ENCODE measurements at places on chromosomes 7 and 10.

GRCh38 chr7:148672041-148672440 is 26.7 kb upstream of the CUL1 start:
- DNase-seq = no peak

DNA sequence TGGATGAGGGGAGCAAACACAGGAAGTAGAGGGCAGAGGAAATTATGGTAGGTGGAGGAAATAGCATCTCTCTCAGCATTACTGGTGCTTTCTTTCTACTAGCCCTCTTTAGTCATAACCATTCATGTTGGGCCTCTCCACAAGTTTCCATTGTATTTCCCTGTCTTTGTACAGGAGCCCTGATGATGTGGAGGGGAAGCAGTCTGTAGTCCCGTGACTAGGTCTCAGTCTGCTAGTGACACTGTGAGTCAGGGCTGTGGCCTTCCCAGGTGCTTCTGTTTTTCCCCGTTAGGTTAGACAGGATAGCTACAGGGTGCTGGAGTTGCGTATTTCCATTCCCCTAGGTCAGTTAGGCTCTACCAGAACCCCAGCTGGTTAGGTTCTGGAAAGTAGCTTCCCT is 82.9 kb upstream of the NAMPT start:
- DNase-seq = no peak

DNA sequence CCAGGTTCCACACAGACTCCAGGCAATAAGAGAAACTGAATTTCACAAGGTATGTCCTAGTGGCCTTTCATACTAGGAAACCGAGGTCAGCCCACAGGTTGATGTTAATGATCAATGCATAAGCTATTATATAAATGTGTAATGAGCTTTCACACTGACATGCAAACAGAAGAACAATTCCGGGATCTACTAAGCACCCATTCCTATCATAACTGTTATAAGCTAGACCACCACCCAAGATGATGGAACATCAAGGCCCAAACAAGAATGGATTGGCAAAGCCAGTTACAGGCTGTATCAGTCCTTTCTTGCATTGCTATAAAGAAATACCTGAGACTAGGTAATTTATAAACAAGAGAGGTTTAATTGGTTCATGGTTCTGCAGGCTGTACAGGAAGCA is 15.2 kb downstream of the SORBS1 start:
- DNase-seq = no peak

DNA sequence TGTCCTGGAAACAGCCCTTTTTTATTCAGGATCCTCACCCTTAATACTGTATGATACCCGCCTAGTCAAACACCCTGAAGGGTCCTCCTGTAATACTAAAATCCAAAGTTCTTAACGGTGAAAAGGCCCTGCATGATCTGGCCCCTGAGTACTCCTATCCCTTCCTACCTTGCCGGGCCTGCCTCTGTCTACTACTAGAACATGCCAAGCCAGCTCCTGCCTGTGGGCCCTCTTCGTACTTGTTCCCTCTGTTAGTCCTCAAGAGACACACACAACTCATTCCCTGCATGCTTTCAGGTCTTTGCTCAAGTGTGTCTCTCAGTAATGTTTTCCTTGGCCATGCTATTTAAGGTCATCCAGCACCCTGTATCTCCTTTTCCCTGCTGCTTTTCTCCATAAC is 5.0 kb upstream of the WAPL start:
- no peak for DNase-seq

GRCh38 chr7:1395211-1396070 is 63.8 kb downstream of the MICALL2 start:
- no peak for DNase-seq

DNA sequence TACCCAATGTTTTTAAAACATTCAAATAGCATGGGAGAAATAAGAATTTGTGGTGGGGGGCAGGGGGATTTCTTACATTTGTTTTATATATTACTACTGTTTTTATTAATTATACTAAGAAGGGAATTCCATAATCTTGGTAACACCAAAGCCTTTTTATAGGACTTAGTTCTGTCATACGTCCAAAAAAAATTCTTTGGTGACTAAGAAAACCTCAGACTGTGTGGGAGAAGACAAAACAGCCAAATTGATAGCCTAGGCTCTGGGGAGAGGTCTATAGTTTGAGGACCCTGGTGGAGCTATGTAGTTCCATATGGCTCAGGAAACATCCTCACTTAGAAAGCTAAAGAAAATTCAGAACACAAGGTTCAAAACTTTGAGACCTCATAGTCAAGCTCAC is 23.4 kb downstream of the ACSM6 start:
- no peak for DNase-seq

DNA sequence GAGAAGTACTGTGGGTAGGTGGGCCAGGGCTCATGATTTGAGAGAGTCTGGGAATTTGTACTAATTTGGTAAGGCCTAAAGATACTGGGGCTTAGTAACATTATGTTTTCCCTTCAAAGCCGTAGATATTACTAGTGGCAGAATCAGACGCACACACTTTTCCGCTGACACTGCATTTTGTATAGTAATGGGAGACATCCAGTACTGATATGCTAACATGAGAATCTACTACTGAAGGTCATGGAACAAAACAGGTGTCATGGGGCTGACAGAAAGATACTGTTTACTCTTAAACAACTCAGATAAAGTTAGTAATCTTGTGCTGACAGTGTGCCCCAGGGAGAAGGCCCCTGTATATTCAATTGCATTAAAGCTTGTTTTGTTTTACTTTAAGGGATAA is 11.1 kb upstream of the GIMAP7 start:
- DNase-seq = no peak

- no peak for DNase-seq
Observed at GRCh38 chr10:98349508-98349922, 65.5 kb downstream of the PYROXD2 start.

DNA sequence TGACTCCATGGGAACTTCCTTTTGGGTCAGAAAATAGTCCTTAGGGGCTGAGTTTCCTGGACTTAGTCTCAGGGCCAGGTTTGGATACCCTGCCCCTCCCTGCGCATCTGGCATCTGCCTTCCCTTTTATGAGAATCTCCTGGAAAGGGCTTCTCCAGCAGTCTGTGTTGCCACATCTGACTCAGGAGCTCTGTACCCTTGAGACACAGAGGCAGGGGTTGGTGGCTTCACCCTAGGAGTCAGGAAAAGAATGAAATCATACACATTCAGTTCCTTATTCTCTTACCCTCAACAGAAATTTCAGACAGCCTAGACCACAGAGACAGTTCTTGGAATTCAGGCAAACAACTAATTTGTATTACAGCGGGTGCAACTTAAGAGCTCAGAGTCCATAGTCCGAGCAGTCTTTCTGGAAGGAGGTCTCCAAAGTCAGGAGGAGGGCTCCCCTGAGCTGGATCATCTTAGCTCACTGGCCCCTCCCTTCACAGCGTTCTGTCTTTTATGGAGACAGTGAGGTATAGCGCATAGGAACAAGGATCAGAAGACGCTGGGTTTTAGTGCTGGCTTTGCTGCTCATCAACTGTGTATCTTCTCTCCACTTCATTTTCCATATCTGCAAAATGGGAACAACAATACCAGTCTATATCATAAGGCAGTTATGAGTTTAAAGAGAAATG is 3.0 kb upstream of the PLAU start:
- DNase-seq = no peak

DNA sequence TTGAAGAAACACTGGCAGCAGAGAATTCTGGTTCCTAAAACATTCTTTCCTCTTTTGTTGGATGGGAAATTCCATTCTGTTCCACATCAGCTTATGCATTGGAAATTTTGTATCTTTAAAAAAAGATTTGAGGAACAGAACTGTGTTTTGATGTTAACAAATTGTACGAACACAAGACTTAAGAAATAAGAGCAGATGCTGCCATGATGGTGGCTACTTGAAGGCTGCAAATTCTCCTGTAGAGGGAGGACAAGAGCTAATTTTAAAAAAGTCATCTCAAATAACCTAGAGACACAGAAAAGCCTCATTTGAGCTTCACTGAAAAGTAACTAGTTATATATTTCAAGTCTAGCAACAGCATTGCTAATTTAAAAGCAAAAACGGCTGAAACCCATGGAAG is 29.8 kb downstream of the NDUFB2 start:
- DNase-seq = no peak

- no peak for DNase-seq
Observed at GRCh38 chr7:24741679-24742505, 15.4 kb downstream of the GSDME start.

DNA sequence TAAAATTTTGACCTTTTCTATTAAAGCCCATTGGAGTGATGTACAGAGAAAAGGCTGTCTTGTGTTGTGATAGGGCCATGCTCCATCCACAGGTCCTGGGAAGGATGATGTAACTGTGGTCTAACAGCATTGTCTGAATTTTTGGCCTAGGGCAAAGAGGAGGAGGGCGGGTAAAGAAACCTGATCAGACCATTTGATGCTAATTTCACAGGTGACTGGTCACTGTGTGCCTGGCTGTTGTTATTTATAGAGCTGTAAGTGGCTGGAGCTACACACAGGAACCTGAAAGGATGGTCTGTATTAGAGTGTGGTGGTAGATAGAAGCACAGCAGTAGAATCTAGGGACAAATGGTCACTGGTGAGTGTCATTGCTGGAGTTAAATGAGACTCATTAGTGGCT is 182.1 kb downstream of the AUTS2 start:
- no peak for DNase-seq

DNA sequence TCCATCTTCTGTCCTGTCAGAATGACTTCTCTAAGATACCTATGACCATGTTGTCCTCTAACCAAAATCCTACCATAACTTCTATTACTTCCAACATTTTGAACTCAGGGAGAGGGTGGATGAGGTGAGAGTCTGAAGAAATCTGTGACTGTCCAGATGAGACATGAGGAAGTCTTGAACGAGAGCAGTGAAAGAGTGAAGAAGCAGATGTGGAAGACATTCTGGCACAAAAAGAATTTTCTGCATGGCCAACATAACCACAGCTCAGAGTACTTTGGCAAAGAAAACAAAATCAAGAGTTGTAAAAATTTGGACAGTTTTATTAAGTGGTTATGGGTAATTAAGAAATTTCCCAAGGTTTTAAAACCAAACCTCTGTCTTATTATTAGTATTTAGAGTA is 141.6 kb downstream of the CPEB3 start:
- no peak for DNase-seq

- DNase-seq = no peak
Observed at GRCh38 chr7:107610323-107610722, 30.3 kb downstream of the BCAP29 start.

- no peak for DNase-seq
Observed at GRCh38 chr7:26951407-26951950, 87.1 kb upstream of the SKAP2 start.

- no peak for DNase-seq
Observed at GRCh38 chr7:28102797-28103196, 77.8 kb downstream of the JAZF1 start.

DNA sequence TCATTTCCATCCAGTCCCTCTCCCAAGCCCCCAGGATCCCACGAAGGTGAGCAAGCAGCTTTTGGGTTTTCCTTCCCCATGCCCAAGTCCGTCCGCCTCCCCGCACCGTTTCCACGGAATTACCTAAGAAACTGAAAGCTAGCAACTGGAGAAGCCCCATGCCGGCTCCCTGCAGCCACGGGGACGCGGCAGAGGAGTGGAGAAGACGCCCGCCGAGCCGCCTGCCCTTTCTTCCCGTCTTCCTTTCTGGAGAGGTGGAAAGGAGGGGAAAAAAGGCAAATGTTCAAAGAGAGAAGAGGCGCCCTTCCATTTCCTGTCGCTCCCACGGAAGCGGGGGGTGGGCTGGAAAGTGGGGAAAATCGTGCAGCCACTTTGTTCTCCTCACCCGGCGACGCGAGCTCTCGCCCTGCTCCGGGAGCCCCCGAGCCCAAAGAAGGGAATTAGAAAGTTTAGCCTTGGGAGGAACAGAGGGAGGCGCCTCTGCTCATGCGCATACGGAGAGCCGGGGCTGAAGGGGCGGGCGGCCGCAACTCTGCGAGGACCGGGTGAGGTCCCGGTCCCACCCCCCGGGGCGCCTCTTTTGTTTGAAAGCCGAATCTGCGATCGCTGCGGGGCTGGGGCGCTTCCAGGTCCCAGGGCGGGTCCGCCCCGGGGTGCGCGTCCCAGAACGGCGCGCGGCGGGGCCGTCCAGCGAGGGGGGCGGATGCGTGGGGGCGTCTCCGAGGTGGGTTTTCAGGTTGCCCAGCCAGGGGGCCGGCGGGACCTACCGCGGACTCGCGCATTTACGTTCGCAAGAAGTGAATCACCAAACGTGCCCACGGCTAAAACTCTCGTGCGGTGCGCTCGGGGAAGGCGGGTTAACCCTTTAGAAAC is at the start of gene LAMB1:
Gene LAMB1 (minus strand): TSS at position 436 of the 873 bp plus-strand sequence. CDS start 276 bp downstream, at position 160.
- no peak for DNase-seq

DNA sequence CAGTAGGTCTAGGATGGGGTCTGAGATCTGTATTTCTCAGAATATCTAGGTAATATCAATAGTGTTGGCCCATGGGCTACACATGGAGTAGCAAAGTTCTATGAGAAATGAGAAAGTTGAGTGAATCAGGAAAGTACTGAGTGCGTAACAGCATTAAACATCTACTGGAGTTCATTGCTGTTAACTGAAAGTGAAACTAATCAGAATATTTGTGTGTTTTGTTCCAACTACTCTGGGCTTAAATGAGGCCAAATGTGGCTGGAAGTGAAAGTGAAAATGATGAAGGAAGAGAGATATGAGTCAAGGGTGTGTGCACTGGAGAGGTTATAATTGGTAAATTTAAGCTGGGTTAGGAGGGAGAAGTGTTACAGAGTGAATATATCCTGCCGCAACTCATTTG is 46.5 kb downstream of the TMEM106B start:
- DNase-seq = no peak

- no peak for DNase-seq
Observed at GRCh38 chr10:8874268-8874667, 819.8 kb downstream of the GATA3 start.

DNA sequence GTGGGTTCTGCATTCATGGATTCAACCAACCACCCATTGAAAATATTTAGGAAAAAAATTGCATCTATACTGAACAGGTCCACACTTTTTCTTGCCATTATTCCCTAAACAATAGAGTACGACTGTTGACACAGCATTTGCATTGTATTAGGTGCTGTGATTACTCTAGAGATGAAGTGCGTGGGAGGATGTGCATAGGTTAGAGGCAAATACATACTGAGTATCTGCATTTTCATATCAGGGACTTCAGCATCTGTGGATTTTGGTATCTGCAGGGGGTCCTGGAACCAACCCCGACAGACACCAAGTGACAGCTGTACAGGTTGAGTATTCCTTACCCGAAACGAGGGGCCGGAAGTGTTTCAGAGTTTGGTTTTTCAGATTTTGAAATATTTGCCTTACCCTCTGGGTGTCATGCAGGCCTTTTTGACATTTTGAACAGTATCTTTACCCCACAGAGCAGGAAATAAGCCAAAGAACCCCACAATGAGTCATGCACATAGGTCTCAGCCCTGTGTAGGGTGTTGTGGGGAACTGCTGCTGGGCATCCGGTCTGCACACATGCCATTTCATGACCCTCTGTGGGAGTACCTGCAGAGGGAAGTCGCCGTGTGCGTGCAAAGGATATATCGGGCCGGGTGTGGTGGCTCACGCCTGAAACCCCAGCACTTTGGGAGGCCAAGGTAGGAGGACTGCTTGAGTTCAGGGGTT is 14.5 kb downstream of the NUDT5 start:
- peak; percentile 14 for DNase-seq

Measured in T follicular helper cell (primary cell).